ENCODE measurements at places on chromosomes 5 and 9.

- no peak for DNase-seq
These were observed 133.4 kb downstream of the MRPL36 start for GRCh38 chr5:1666221-1666620.

GRCh38 chr5:123756318-123756665 is 244.3 kb downstream of the CSNK1G3 start:
- no peak for DNase-seq

DNA sequence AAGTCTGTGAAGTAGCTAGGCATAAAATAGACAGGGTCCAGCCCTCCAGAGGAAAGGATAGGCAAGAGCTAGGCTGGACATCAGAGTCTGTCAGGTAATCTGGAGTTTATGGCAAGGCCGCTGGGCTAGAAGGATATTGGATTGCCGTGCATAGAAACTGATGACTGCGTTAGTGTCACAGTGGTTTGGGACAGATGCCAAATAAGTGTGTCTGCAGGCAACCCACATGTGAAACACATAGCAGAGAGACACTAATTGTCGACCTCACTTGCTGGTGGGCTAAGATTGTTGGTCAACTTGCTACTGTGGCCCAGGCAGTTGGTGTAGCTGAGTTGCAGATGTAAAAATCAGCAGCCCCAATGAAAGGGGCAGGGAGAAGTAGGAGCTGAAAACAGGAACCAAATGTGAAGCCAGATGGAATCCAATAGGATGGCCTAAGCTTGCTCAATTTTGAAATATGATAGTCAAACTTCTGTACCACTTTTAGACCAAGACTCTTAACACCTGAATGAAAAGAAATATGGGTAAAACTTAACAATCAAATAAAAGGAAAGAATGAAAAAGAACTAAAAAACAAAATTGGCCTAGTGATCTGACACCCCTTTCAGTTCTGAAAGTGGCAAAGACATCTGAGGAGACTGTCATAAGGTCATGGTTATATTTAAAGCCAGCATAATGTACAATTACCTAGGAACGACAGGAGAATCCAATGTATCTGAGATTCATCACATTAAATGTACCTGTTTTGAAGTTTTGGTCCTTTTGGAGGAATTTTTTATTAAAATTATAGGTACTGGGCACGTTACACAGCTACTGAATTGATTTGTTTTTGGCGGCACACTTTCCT is 243.3 kb upstream of the ACTBL2 start:
- no peak for DNase-seq

DNA sequence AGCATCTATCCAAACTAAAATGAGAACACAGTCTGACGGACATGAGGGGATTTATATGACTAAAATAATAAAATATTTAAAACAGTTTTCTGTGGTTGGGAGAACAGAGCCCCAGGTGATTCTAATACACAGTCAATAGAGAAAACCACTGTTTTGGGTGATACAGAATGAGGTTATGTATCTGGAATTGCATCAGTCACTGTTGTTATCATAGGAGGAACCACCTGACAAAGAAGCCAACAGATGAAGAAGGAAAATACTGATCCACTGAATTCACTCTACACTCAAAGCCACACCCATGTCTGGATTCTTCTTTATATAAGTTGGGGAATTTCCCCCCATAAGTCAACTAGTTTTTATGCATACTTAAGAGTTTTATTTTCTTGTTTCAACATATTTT is 799.0 kb downstream of the TLR4 start:
- no peak for DNase-seq

DNA sequence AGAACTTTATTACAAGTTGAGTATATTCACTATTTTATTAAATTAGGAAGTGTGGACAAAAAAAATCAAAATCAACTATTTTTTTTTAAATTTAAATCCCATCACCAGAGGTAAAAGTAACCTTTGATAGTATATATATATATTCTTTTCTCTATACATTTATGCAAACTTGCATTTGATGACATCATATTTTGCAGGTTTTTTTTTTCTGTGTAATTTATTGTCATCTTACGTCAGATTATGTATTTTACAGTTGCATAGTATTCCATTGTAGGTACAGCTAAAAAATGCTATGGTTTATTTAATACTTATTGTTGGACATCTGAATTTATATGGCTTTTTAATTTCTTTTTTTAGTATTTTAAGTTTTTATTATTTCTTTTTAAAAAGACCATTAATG is 25.5 kb downstream of the APC start:
- no peak for DNase-seq

DNA sequence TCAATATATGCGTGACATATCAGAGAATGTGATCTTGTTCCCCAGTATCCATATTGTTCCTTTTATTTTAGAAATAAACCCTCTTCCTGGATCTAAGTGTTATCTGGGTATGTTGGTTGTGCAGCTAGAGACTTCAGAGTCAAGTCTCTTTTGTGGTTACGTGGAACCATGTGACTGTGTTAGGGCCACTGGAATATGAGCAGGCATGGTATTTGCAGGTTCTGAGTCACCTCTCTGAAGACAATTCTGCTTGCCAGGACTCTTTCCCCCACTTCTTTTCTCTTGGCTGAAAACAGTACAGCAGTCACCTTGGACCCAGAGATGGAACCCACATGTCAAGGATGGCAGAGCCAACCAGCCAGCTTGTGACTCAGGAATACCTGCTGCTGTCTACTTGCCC is 59.7 kb downstream of the ATP10B start:
- DNase-seq: no peak

DNA sequence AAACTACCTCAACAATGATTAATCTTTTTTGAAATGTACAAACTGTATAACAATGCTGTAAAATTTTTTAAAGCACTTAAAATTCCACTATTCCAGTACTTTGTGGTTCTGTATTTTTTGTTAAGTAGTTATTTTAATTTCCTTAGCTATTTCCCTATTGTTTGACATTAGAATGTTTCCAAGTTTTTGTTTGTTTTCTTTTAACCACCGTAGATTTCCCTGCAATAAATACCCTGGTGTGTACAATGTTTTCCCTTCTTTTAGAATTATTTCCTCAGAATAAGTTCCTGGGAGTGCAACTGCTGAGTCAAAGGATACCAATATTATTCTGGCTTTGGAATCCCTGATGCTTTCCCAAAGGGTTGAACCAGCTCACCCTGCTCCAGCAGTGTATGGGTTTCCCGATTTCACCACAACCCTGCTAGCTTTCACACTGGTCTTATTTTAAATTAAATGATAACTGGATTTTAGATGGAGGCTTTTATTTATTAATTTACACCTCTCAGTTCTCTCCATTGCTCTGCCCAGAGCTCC is 20.6 kb upstream of the ANGPTL2 start:
- no peak for DNase-seq

DNA sequence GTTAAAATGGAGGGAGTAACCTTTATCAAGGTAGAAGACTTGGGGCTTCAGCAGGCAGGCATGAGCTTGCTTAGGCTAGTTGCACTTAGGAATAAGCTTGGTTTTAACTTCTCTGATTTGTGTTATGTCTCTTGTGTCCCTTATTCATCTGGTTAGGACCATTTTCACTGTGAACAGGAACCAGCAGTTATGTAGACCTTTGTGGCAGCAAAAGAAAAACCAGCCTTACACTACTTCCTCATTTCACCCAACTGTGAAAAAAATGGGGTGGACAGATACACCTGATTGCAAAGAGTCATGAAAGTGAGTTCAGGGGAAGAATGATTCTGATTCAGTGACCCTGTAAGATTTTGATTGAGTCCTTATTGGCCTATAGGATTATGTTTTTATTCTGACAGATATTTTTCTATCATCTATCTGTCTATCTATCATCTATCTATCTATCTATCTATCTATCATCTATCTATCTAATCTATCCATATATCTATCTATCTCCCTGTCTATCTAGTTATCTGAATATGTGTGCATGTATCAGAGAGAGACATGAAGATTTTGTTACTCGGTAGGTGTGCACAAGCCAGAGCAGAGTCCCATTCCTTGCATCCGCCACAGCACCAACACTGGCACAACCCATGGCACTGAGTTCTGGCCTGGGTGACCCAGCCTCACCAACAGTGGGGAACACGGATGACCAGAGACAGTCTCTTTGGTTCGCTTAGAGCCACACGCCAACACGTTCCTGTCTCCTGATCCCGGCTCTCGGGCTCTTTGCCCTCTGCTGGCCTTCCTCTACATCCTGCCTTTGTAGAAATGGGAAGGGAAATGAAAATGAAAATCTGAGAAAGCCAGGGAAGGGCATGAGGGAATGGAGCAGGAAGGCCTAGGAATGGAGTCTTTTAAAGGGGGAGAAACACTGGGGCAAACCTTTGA is 1.3 kb upstream of the ZNF366 start:
- no peak for DNase-seq

DNA sequence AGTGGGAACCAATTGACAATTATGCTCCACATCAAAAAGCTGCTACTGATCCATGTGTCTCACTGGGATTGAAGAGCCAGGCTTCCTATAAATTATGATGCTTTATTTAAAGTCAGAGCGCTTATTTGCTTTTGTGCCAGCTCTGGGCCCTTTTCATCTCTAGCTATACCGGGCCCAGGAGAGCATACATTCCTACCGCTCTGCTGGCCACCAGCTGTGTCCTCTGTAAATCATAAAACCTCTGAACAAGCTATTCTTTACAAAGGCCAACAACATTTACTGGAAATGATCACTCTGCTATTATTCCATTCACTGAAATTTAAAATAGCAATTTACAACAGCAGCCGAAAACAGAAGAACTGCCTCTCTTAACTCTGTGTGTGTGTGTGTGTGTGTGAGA is 86.6 kb downstream of the ZNF608 start:
- DNase-seq: no peak

- DNase-seq: no peak
These were observed 68.1 kb downstream of the NEK6 start for GRCh38 chr9:124325816-124326215.
